Renal pelvis (tissue), 12 donors: ENCODE measurements at places on chromosomes 3 and 15.

DNA sequence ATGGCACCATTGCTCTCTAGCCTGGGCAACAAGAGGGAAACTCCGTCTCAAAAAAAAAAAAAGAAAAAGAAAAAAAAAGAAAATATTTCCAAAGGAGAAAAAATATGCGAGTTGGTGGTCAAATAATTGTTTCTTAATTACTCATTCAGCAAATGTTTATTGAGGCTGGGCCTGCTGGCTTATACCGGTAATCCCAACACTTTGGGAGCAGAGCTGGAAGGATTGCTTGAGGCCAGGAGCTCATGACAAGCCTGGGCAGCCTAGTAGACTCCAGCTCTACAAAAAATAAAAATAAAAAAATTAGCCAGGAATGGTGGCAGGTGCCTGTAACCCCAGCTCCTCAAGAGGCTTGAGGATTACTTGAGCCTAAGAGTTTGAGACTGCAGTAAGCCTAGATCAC, 4.1 kb downstream of the KNL1 start:
- DNase-seq: no peak

DNA sequence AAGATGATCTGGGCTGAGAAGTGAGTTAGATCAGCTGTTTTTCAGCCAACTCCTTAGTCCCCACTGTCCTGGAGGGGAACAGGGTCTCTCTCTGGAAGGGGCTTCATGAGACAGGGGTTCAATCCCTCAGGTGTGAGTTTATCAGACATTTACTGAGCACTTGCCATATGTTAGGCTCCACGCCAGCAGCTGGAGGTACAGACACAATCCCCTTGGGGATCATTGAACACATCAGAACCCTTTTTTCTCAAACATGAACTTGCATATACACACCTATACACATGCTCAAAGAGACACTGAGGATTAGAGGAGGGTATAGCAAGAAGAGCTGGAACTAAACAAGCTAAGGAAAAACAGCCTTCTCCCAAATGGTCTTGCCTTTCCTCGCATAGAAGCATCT, 5.5 kb upstream of the BMF start:
- no peak for DNase-seq

- DNase-seq: peak; percentile 54
These were observed 143.5 kb upstream of the TPM1 start for GRCh38 chr15:62899090-62899493.

GRCh38 chr15:54659646-54660045, 537.1 kb downstream of the RSL24D1 start:
- no peak for DNase-seq

- DNase-seq: no peak
These were observed 398.0 kb downstream of the TIGIT start for GRCh38 chr3:114691871-114692270.
